Gastrocnemius medialis (tissue), 4 donors: ENCODE measurements at places on chromosomes 4 and X. TPM values are rescaled to one million over a fixed set of nuclear protein-coding genes. Genes with fewer than 3 reads are reported as not detected.

The ADAM29 gene
- not detected for total RNA-seq

The DMRTC1B gene
- not detected for total RNA-seq

The CXorf49 gene
- not detected for total RNA-seq

The GLRA3 gene
- not detected for total RNA-seq

The HCCS gene
- 19.3 TPM for total RNA-seq
